ENCODE measurements at places on chromosomes 7 and 10. TPM values are rescaled to one million over a fixed set of nuclear protein-coding genes. Genes with fewer than 3 reads are reported as not detected.

The FEZF1 gene
- not detected for total RNA-seq

DNA sequence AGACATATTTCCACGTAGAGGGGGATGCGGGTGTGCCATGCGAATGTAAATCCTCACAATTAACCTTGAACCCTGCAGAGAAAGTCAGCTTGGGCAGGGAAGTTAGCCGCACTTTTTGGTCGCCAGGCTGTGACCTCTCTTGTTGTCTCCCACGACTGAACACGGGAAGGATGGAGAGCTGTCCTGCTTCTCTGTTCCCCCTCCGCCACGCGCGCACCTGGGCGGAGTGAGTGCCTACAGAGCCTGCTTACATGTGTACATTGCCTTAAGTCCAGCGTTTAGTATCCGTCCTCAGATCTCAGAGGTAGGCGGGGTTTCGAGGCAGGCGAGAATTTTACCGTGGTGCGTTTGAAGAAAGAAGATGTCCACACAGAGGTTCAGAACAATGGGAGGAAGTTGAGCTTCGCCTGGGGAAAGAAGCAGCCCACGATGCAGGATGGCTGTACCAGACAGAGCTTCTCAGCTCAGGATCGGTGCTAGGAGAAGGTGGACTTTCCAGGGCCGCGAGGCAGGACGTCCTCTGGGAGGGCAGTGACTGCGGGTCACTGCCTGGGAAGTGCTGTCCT lies 482 bp upstream of the ERCC6 start:
- DNase-seq: no peak
- peaks cover 46% of the 10 kb centered on the region for H3K4me1 ChIP-seq
- H3K4me3 ChIP-seq: peak overlapping the region; percentile 93
- H3K27ac ChIP-seq: peak overlapping the region; percentile 91

The VIPR2 gene
- total RNA-seq: not detected

DNA sequence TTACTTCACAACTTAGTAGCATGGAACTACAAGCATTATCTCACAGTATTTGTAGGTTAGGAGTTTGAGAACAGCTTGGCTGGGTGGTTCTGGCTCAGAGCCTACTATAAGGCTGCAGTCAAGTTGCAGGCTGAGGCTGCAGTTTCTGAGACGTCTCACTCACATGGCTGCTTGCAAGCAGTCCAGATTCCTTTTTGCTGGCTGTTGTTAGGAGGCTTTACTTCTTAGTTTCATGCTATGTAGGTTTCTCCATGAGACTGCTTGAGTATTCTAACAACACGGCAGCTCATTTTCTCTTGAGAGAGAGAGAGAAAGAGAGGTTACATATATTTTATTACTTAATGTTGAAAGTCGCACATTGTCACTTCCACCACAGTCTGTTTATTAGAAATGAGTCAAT lies 1073.9 kb downstream of the NXPH1 start:
- H3K4me3 ChIP-seq: no peak overlapping the region
- no peaks in the 10 kb centered on the region for H3K36me3 ChIP-seq
- no peak for DNase-seq
- H3K27me3 ChIP-seq: no peaks in the 10 kb centered on the region

The TMEM176B gene
- total RNA-seq: 0.47 TPM

The CALY gene
- not detected for total RNA-seq

- no peak overlapping the region for H3K4me3 ChIP-seq
- DNase-seq: no peak
- peaks cover 6% of the 10 kb centered on the region for H3K27me3 ChIP-seq
- H3K27ac ChIP-seq: no peak overlapping the region
- H3K4me1 ChIP-seq: no peaks in the 10 kb centered on the region
Measured at GRCh38 chr7:25770235-25770634, 381.8 kb upstream of the NFE2L3 start.

DNA sequence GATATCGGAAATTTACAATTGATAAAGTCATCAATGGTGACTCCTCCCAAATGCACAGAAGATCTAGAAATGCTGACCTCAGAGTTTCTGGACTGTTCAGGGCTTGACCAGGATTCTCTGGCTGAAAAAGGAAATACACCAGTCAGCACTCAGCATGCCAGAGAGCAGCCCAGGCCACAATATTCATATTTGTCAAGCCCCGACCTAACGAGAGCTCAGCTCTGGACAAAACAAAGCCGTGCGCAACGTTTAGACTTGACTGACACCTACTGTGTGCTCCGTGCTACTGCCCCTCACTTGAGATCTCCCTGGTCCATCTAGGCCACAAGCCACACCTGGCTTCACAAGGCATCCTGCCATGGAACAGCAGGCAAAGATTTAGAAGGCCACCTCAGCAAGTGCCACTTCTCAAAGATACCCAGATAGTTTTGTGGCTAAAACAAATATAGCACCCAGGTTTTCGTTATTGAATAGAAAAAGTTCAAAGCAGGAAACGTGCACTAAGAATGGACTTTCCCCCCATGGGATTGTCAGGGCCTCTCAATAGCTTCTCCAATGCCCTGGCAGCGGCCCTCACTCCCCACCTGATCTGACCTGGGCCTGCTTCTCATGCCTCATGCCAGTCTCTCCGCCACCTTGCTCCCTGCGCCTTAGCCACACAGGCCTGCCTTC lies 218.3 kb downstream of the FAM107B start:
- peak overlapping the region; percentile 91 for H3K27ac ChIP-seq
- H3K27me3 ChIP-seq: no peaks in the 10 kb centered on the region
- peaks cover 96% of the 10 kb centered on the region for H3K4me1 ChIP-seq
- peak overlapping the region; percentile 59 for H3K4me3 ChIP-seq
- H3K36me3 ChIP-seq: peaks cover 54% of the 10 kb centered on the region

GRCh38 chr7:34087892-34088891 lies 182.9 kb downstream of the BMPER start:
- no peaks in the 10 kb centered on the region for H3K27me3 ChIP-seq
- no peak for DNase-seq
- H3K27ac ChIP-seq: no peak overlapping the region
- no peaks in the 10 kb centered on the region for H3K4me1 ChIP-seq

The WNT8B gene
- not detected for total RNA-seq

- no peak overlapping the region for H3K4me3 ChIP-seq
- no peak overlapping the region for H3K27ac ChIP-seq
- DNase-seq: no peak
- peaks cover 5% of the 10 kb centered on the region for H3K4me1 ChIP-seq
- peaks cover 16% of the 10 kb centered on the region for H3K27me3 ChIP-seq
- no peaks in the 10 kb centered on the region for H3K36me3 ChIP-seq
Measured at GRCh38 chr10:5485948-5486852, 13.2 kb downstream of the CALML5 start.

The KEL gene
- total RNA-seq: 0.37 TPM

GRCh38 chr10:103086261-103086660 lies 106.8 kb downstream of the NT5C2 start:
- peaks cover 66% of the 10 kb centered on the region for H3K36me3 ChIP-seq
- H3K4me1 ChIP-seq: no peaks in the 10 kb centered on the region
- DNase-seq: no peak

The TUBAL3 gene
- total RNA-seq: not detected

DNA sequence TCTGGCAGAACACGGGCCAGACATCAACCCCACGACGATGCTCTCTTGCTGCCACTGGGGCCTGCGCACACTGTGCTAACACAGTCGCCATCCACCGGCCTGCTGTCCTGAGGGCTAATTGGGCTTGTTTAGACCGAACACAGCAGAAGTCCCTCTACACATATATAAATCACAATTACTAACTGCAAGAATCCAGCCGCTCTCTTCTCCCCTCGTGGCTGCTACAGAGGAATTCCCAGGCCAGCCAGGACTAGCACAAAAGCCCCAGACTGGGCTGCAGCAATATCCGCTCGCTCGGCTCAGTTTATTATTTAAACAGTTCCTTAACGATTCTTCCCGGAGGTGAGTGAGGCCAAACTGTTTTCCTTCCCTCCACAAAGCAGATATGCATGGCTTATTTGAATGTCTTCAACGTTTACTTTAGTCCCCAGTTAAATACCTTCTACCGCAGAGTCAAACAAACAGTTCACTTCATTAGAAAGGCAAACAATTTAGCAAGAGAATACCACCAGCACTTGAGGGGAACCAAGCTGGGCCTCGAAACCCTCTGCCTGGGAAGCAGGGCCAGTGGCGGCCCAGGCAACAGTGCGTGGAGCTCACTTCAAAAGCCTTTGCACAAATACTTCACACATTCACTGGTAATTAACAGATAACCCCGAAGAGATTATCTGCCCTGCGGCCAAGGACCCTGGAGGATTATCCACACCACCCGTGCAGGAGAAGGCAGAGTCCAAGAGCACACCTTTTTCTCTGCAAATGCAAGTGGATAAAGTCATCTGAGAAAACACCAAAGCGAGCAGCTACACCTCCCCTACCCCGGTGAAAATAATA lies 145.3 kb downstream of the GLI3 start:
- H3K27me3 ChIP-seq: peaks cover 3% of the 10 kb centered on the region
- H3K36me3 ChIP-seq: no peaks in the 10 kb centered on the region
- H3K27ac ChIP-seq: no peak overlapping the region
- no peak overlapping the region for H3K4me3 ChIP-seq
- H3K4me1 ChIP-seq: no peaks in the 10 kb centered on the region

DNA sequence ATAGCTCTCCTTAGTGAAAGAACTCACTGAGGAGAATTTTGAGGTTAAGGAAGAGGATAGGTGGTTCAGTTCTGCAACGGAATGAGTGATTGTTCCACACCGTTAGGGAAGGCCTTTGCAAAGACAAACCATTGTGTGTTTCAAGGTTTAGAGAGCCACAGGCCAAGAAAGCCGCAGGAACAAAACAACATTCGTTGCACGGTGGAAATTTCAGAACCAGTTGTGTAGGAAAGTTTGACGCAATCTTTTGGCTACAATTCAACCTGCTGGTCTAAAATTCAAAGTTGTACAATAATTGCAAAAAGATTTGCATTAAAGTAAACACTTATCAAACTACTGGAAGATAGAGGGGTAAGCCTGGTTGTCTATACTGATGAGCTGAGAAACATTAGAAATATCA lies 91.4 kb downstream of the FAM107B start:
- DNase-seq: no peak
- no peak overlapping the region for H3K4me3 ChIP-seq
- H3K4me1 ChIP-seq: no peaks in the 10 kb centered on the region

DNA sequence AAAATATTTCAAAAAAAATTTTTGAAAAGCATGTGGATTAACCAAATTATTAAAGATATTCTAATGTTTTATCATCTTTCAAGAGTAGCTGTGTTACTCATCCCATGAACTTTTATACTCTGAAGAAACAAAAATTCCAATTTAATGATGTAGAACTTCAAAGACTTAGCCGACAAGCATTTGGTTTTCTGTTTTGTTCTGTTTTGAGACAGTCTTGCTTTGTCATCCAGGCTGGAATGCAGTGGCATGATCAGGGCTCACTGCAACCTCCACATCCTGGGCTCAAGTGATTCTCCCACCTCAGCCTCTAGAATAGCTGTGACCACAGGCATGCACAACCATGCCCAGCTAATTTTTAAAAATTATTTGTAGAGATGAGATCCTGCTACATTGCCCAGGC lies 17.8 kb upstream of the LCOR start:
- no peaks in the 10 kb centered on the region for H3K27me3 ChIP-seq
- H3K36me3 ChIP-seq: no peaks in the 10 kb centered on the region
- no peak overlapping the region for H3K4me3 ChIP-seq
- H3K27ac ChIP-seq: no peak overlapping the region
- H3K4me1 ChIP-seq: peaks cover 6% of the 10 kb centered on the region
- DNase-seq: no peak

GRCh38 chr7:87474533-87475358 lies 734 bp downstream of the ABCB4 start:
- peak overlapping the region; percentile 96 for H3K27ac ChIP-seq
- peaks cover 44% of the 10 kb centered on the region for H3K4me1 ChIP-seq
- peaks cover 15% of the 10 kb centered on the region for H3K36me3 ChIP-seq

The VWC2 gene
- total RNA-seq: not detected

DNA sequence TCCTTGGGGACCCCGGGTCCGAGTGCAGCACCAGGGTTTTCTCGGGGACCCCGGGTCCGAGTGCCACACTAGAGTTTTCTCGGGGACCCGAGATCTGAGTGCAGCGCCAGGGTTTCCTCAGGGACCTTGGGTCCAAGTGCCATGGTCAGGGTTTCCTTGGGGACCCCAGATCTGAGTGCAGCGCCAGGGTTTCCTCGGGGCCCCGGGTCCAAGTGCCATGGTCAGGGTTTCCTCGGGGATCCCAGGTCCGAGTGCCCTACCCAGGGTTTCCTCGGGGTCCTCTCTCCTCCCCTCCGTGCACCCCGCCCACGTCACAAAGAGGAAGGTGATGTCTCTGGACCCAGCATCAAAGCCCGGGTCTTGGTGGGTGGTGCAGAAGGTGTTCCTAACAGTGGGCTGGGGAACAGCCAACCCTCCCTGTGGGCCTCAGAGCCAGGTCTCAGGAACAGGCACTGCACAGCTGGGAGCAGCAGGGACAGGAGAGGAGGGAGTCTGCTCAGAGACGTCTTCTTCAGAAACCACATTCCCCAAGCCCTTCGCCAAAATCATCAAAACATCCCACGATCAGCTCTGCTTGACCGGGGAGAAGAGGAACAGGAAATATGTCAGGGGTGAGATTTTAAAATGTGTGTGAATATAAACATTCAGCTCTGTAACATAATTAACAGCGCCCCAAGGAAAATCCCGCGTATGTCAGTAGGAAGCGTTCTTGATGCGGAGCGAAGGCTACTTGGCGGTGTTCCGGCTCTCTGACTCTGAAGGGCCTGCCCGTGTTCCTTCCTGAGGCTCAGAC lies 540.7 kb downstream of the DNAJB6 start:
- H3K36me3 ChIP-seq: no peaks in the 10 kb centered on the region
- no peak for DNase-seq
- no peak overlapping the region for H3K27ac ChIP-seq
- no peak overlapping the region for H3K4me3 ChIP-seq
- no peaks in the 10 kb centered on the region for H3K27me3 ChIP-seq

The CNPY1 gene
- not detected for total RNA-seq

The PDIA4 gene
- 59.4 TPM for total RNA-seq

DNA sequence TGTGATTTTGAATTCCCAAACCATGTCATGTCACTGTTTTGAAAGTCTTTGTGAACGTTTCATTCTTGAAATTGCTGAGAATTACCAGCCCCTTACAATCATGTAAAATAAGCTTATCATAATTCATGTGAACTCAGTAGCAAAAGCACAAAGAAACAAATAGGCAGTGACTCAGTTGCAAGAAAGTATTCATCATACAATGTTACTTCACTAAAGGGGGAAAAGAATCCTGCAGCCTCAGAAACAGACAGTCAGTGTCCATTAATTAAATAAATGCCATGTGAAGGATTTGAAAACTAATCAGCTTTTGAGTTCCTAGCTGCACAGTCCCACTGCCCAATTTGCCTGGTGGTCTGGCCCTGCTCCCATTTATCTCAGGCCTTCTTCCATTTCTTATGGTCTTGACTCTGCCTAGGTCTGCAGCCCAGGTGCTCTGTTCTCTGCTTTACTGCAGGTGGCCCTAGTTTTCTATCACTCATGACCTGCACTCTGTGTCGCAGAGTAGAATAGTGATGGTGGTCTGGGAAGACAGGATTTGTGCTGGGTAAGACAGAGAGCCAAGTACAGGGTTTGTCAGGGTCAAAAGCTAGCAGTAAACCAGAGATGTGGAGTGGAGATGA lies 99.7 kb downstream of the PLCE1 start:
- DNase-seq: no peak
- H3K4me1 ChIP-seq: no peaks in the 10 kb centered on the region
- no peak overlapping the region for H3K4me3 ChIP-seq
- H3K27ac ChIP-seq: no peak overlapping the region

GRCh38 chr7:28643584-28644340 lies 231.4 kb downstream of the CREB5 start:
- DNase-seq: no peak
- H3K36me3 ChIP-seq: no peaks in the 10 kb centered on the region
- H3K27ac ChIP-seq: no peak overlapping the region
- H3K27me3 ChIP-seq: peaks cover 3% of the 10 kb centered on the region
- no peak overlapping the region for H3K4me3 ChIP-seq

- no peak overlapping the region for H3K4me3 ChIP-seq
- no peaks in the 10 kb centered on the region for H3K27me3 ChIP-seq
- no peak for DNase-seq
- H3K36me3 ChIP-seq: peaks cover 25% of the 10 kb centered on the region
- no peak overlapping the region for H3K27ac ChIP-seq
Measured at GRCh38 chr10:89425000-89425399, 10.6 kb downstream of the IFIT5 start.

Data from activated B cell treated with CpG ODN at 0.5 μM for 24 hours (primary cell).